ENCODE measurements at places on chromosomes 3 and 15.

- DNase-seq, result no peak
Observed at GRCh38 chr3:189361103-189361835, 189.5 kb downstream of the TPRG1 start.

GRCh38 chr15:74383695-74384565 lies 16.5 kb upstream of the CYP11A1 start:
- DNase-seq, result no peak

- DNase-seq, result no peak
Observed at GRCh38 chr3:175980486-175981090, 1121.5 kb downstream of the NAALADL2 start.

DNA sequence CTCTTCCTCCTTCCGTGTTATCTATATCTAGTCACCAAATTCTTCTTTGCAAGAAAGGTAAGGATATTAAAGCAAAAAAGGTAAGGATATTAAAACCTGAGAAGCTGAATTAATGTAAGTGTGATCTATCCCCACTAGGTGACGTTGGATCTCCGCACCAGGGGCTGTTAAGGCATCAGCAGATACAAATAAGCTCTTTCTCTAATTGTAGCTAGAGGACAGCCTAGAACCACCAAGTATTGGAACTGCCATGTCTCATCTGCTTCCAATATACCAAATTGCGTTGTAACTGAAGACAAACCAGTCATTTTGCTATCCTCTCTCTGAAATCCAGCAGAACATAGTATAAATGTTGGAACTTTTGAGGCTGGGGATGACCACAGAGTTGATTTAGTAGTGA lies 471.2 kb upstream of the TGFBR2 start:
- DNase-seq, result no peak

- no peak for DNase-seq
Observed at GRCh38 chr15:26069231-26069641, 206.1 kb upstream of the ATP10A start.

GRCh38 chr3:169945313-169945712 lies 21.3 kb upstream of the SEC62 start:
- no peak for DNase-seq
